ENCODE measurements at places on chromosomes 4 and X. TPM values are rescaled to one million over a fixed set of nuclear protein-coding genes. Genes with fewer than 3 reads are reported as not detected.

DNA sequence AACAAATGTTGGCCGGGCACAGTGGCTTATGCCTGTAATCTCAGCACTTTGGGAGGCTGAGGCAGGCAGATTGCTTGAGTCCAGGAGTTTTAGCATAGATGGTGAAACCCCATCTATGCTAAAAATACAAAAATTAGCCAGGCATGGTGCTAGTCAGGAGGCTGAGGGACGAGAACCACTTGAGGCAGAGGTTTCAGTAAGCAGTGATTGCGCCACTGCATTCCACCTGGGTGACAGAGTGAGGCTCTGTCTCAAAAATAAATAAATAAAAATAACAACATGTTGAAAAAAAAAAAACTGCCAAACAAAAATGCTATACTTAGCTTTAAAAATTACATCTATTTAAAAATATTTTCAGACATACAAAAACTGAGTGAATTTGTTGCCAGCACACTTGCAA is 374.2 kb upstream of the SMIM31 start:
- no peak for DNase-seq
- peaks cover 11% of the 10 kb centered on the region for H3K27me3 ChIP-seq
- no peak overlapping the region for H3K4me3 ChIP-seq

- no peaks in the 10 kb centered on the region for H3K36me3 ChIP-seq
- no peak for DNase-seq
- H3K4me1 ChIP-seq = no peaks in the 10 kb centered on the region
- H3K27me3 ChIP-seq = no peaks in the 10 kb centered on the region
Observed at GRCh38 chr4:77097611-77098010, 21.8 kb upstream of the CCNI start.

DNA sequence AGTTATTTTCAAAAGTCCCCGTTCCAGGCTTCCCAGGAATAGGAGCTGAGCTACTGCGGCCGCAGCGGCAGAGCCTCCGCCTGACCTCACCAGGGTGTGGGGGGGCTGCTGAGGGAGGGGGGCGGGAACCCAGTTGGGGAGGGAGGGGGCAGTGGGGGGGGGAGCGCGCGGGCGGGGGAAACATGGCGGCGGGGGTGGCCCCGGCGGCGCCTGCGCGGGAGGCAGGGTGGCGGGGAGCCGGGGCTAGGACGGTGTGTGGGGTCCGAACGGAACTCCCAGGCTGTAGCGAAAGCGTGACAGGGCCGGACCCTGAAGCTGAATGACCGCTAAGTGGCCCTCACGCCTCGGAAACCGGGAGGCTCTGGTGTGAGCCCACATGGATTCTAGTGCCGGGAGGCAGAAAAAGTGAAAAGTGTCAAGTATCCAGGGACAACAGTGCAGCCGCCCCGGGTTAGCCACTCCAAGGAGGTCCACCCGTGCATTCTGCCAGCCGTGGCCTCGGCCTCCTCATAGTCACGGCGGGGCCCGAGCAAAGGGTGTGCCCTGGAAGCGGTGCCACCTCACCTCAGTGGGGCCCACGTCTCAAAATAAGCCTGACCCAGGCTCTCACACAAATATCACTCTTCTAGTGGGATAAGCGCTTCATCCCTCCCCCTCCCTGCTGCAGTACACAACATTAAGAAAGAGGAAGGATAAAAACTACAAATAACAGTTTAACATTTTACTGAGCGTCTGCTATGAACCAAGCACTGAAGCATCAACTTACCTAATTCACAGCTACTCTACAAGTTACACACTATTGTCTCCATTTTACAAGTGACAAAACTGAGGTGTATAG is at the start of gene KLHL13:
Gene KLHL13, minus strand, starts transcription at position 98 of the 838 bp plus-strand sequence. CDS start 88,337 bp downstream, outside the sequence.
- no peaks in the 10 kb centered on the region for H3K27me3 ChIP-seq
- H3K36me3 ChIP-seq = no peaks in the 10 kb centered on the region
- H3K4me1 ChIP-seq = no peaks in the 10 kb centered on the region
- peak; percentile 35 for DNase-seq

DNA sequence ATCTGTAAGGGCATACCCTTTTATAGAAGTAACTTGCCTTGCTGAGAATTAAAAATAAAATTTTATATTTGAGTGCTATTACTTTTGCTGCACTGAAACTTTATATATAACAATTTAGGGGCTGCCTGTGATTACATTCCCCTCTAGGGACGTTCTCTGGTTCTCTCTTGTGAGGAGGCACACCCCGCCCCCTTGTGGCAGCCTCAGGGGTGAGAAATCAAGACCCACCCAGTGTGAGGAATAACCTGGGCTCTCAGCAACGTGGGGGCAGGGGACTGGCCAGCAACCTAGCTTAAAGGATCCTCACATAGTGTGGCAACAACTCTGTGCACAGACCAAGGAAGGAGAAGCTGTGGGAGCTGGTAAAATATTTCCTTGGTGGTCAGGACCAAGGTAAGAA is 43.7 kb downstream of the MAGEA9 start:
- no peak overlapping the region for H3K4me3 ChIP-seq
- H3K27ac ChIP-seq = no peak overlapping the region
- peaks cover 17% of the 10 kb centered on the region for H3K27me3 ChIP-seq
- DNase-seq = no peak
- H3K4me1 ChIP-seq = no peaks in the 10 kb centered on the region
- H3K36me3 ChIP-seq = no peaks in the 10 kb centered on the region

DAPP1 gene
- total RNA-seq = 1.2 TPM

TSC22D3 gene
- total RNA-seq = 408 TPM

GRCh38 chr4:150960079-150960478 is 55.0 kb downstream of the LRBA start:
- no peak overlapping the region for H3K4me3 ChIP-seq
- no peaks in the 10 kb centered on the region for H3K4me1 ChIP-seq
- no peak overlapping the region for H3K27ac ChIP-seq
- H3K27me3 ChIP-seq = no peaks in the 10 kb centered on the region
- no peak for DNase-seq

PLAC8 gene
- 3.0 TPM for total RNA-seq

GRCh38 chrX:112687189-112687691 is 7.5 kb upstream of the LHFPL1 start:
- no peaks in the 10 kb centered on the region for H3K36me3 ChIP-seq
- no peak for DNase-seq
- no peaks in the 10 kb centered on the region for H3K4me1 ChIP-seq
- no peak overlapping the region for H3K4me3 ChIP-seq

DNA sequence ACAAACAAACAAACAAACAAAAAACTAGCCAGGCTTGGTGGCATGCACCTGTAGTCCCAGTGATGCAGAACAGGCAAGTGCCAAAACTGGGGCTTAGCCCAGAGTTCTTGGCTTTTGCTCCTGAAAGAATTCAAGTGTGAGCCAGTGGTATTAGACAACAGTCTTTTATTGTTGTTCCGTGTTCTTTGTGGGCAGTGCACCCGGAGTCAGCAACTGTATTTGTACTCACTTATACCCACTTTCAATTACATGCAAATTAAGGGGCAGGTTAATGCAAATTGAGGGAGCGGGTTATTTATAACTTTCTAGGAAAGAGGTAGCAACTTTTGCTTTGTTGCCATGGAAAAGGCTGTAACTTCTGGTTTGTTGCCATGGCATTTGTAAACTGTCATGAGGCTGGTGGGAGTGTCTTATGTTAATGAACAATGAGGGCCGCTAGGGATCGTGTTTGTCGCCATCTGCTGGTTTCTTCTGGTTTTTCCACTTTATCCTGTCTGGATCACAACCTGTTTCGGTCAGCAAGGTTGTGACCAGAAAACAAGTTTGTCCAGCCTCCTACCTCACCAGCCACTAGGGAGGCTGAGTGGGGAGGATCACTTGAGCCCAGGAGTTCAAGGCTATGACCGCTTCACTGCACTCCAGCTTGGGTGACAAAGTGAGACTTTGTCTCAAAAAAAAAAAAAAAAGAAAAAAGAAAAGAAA is 88.8 kb upstream of the ESX1 start:
- peaks cover 29% of the 10 kb centered on the region for H3K27me3 ChIP-seq
- no peaks in the 10 kb centered on the region for H3K36me3 ChIP-seq
- no peak overlapping the region for H3K4me3 ChIP-seq
- no peaks in the 10 kb centered on the region for H3K4me1 ChIP-seq
- DNase-seq = peak; percentile 57

- H3K27me3 ChIP-seq = peaks cover 7% of the 10 kb centered on the region
- no peak for DNase-seq
- H3K27ac ChIP-seq = no peak overlapping the region
- no peak overlapping the region for H3K4me3 ChIP-seq
- H3K36me3 ChIP-seq = no peaks in the 10 kb centered on the region
Observed at GRCh38 chrX:145715641-145716138, 101.9 kb upstream of the SLITRK2 start.

- H3K27me3 ChIP-seq = no peaks in the 10 kb centered on the region
- no peak overlapping the region for H3K27ac ChIP-seq
- no peaks in the 10 kb centered on the region for H3K36me3 ChIP-seq
- DNase-seq = no peak
- no peak overlapping the region for H3K4me3 ChIP-seq
- H3K4me1 ChIP-seq = no peaks in the 10 kb centered on the region
Observed at GRCh38 chr4:93710847-93711430, 117.6 kb upstream of the ATOH1 start.

TLR10 gene
- not detected for total RNA-seq

CYBB gene
- total RNA-seq = 153 TPM

DNA sequence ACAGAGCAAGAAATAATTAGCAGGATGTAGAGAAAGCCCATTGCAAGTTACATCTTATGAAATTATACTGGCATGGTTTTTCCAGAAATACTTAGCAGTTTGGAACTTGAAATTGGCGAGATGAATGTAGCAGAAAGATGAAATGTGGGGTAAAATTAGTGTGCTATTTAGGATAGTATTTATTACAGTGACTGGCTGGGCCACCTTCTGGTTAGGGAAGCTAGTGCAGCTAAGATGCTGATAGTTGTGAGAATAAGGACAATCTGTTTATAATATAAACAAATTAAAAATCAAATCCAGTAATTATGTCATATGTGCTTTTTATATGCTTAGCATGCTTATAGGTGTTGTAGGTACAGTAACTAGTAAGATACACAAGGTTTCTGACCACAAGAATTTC is 74.8 kb downstream of the IL15 start:
- no peaks in the 10 kb centered on the region for H3K4me1 ChIP-seq
- DNase-seq = no peak
- no peak overlapping the region for H3K27ac ChIP-seq
- no peak overlapping the region for H3K4me3 ChIP-seq
- no peaks in the 10 kb centered on the region for H3K36me3 ChIP-seq
- no peaks in the 10 kb centered on the region for H3K27me3 ChIP-seq

CLGN gene
- 0.29 TPM for total RNA-seq

GRCh38 chr4:1381944-1382541 is 24.2 kb downstream of the NKX1-1 start:
- no peaks in the 10 kb centered on the region for H3K36me3 ChIP-seq
- H3K4me3 ChIP-seq = no peak overlapping the region
- H3K27ac ChIP-seq = no peak overlapping the region
- DNase-seq = no peak

DNA sequence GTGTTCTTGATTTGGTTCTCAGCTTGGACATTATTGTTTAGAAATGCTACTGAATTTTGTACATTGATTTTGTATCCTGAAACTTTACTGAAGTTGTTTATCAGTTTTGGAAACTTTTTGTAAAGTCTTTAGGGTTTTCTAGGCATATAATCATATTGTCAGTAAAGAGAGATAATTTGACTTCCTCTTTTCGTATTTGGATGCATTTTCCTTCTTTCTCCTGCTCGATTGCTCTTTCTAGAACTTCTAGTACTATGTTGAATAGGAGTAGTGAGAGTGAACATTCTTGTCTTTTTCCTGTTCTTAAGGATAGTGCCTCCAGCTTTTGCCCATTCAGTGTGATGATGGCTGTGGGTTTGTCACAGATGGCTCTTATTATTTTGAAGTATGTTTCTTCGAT is 24.1 kb downstream of the TMPRSS11A start:
- no peaks in the 10 kb centered on the region for H3K36me3 ChIP-seq
- H3K4me3 ChIP-seq = no peak overlapping the region
- H3K4me1 ChIP-seq = no peaks in the 10 kb centered on the region
- DNase-seq = no peak
- no peaks in the 10 kb centered on the region for H3K27me3 ChIP-seq
- no peak overlapping the region for H3K27ac ChIP-seq

DNA sequence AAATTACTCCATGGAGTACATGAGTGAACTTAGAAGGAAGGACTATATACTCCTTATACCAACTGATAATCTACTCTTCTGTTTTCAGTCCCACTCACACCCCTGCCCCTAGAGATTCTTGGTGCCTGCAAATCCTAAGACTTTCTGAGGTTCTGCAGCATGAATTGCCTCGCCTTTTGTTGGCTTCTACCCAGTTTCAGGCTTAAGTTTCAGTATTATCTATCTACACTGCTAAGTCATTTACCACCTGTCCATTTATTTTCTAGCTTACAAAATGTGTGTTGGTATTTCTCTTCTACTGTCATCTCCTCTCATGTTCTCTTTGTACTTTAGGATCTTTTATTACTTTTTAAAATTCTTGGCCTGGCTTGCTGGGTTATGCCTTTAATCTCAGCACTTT is 94.4 kb upstream of the AMOT start:
- no peak overlapping the region for H3K27ac ChIP-seq
- H3K4me1 ChIP-seq = no peaks in the 10 kb centered on the region
- H3K4me3 ChIP-seq = no peak overlapping the region
- H3K36me3 ChIP-seq = no peaks in the 10 kb centered on the region

DNA sequence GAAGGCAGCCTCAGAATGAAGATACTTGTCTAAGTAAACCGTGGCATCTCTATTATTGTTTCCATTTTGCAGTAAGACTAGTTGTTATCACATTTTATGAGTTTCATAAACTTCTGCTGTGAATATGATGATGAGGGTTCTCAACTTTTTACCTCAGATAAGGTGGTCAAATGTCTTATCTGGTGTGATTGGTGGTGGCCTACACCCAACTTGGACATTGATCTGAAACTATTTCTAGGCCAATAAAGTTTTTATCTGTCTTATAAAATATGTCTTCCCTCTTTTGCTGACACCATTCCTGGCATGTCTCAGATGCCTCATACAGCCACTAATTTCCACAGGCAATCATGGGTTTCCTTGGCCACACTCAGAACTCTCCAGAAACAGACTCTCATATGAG is 480.3 kb upstream of the NR3C2 start:
- H3K36me3 ChIP-seq = no peaks in the 10 kb centered on the region
- no peaks in the 10 kb centered on the region for H3K27me3 ChIP-seq
- DNase-seq = no peak
- H3K4me1 ChIP-seq = no peaks in the 10 kb centered on the region
- H3K27ac ChIP-seq = no peak overlapping the region
- H3K4me3 ChIP-seq = no peak overlapping the region

GRCh38 chr4:26257850-26258249 is 63.0 kb upstream of the RBPJ start:
- H3K36me3 ChIP-seq = no peaks in the 10 kb centered on the region
- no peak overlapping the region for H3K27ac ChIP-seq
- no peak for DNase-seq
- H3K27me3 ChIP-seq = no peaks in the 10 kb centered on the region

UGT2A2 gene
- not detected for total RNA-seq

GRCh38 chr4:121344098-121344497 is 36.7 kb downstream of the QRFPR start:
- H3K27ac ChIP-seq = no peak overlapping the region
- no peak for DNase-seq
- H3K4me3 ChIP-seq = no peak overlapping the region

FOXR2 gene
- total RNA-seq = not detected

- H3K27me3 ChIP-seq = peaks cover 5% of the 10 kb centered on the region
- no peak for DNase-seq
- no peak overlapping the region for H3K27ac ChIP-seq
- no peaks in the 10 kb centered on the region for H3K36me3 ChIP-seq
- H3K4me1 ChIP-seq = no peaks in the 10 kb centered on the region
- H3K4me3 ChIP-seq = no peak overlapping the region
Observed at GRCh38 chr4:110849461-110849860, 226.6 kb upstream of the PITX2 start.
